ENCODE measurements at places on chromosomes 2 and 18.

DNA sequence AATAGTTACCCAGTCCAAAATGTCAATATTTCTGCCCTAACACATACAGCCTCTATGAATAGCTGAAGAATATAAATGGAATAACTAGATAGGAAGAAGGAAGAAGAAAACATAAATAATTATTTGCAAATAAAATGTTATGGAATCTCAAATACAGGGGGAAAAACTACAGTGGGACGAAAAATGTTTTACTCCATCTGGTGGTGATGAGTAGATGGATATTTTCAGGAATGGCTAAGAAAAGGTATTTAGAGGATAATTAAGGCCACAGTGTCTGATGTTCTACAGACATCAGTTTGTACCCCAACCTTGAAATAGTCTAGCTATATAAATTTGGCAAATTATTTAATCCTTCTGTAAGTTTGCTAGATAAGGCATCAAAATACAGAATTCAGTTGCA lies 178.1 kb upstream of the FSHR start:
- no peak for DNase-seq

DNA sequence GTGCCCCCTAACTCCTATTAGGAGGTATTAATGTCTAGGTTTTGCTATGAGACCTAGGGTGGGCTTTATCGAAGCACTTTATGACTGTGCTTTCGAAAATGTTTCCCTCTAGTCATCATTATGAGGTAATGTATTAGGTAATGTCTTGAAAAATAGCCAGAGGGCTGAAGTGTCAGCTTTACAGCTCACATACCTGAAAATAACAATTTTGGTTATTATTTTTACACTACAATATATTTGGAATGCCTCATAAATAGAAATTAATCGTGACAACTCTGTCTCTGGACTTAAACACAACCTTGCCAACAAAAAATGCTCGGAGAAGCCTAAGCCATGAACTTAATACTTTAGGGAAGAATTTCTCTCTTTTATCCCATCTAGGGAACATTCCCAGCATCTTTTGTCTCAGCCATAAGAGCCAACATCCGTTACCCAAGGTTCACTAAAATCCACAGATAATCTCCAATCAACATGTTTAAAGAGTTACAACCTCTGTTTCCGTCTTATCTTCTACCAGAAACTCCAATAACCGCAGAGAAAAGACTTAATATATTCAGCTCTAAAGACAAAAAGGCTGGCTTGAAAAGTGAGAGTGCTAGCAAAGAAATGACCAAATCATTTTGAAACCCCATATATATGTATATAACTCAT lies 130.9 kb upstream of the RND3 start:
- no peak for DNase-seq

DNA sequence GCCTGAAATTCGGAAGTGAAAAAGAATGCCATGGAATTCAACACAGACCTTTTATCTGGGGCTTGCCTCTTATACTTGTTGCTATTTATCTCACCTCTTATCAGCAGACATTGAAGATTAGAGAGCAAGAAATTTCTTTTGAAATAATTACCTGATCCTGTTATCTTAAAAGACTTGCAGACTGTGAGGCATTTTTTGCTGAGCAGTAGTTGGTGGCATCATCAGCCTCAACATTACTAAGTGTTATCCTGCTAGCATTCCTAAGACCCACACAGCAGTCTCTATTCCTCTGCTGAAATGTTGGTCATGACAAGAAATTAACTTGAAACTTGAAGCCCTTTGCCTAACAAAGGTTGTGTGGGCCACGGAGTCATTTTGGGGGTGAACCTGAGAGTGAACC lies 186.5 kb downstream of the TRIB2 start:
- DNase-seq: no peak

- DNase-seq: no peak
These were observed 511 bp downstream of the MATN3 start for GRCh38 chr2:20012032-20012281.
